ENCODE measurements at places on chromosomes 16 and 17.

DNA sequence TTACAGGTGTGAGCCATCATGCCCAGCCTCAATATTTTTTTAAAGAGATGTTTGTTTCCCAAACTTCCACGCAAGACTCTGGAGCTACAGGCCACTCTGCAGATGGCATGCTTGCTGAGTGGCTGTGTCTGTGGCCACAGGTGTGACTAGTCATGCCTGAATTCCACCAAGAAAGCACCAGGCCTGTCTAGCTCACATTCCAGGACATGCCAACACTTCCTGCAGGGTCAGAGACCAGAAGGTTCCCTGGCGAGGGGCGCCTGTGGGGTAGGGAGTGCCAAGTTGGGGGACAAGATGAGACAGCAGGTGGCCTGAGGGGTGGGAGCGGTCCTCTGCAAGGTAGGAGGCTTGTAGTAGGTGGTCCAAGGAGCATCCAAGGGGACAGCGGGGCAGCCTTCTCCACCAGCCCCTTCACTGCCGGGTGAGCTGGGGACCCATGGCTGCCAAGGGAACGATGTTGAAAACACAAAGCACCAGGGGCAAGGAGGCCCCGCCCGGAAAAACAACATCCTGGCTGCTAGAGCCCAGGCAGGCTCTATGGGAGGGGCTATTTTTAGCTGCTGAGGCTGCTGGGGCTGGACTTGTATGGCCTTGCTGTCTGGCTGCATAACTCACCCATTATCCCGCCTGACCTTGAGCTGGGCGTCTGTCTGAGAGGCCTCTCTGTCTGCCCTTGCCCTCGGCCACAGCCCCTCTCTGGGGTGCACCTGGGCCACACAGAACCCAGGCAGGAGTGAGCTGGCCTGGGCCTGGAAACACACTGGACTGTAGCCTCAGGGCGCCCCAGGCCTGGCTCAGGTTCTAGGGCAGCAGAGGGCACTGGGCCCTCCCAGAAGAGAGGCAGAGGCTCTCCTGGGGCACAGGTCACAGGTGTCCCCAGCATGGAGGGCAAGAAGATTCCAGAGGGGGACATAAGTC lies 5.7 kb downstream of the TRIM47 start:
- peak; percentile 66 for DNase-seq

DNA sequence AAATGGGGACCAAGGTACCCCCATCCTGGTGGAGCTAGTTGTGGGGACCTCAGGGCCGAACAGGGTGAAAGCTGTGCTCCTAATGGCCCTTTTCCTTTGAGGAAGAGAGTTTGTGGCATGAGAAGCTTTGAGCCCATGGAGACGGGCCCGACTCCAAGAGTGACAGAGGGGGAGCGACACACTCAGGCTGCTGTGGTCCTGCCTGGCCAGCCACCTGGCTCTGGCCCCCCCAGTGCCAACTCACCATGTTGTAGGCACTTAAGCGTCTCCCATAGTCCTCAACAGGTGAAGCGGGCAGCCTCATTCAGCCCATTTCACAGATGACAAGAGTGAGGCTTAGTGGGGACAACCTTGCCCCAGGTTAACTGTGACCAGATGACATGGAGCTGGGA lies 1.6 kb downstream of the IL21R start:
- DNase-seq = no peak

GRCh38 chr16:87808108-87808507 lies 42.3 kb upstream of the KLHDC4 start:
- DNase-seq = no peak

DNA sequence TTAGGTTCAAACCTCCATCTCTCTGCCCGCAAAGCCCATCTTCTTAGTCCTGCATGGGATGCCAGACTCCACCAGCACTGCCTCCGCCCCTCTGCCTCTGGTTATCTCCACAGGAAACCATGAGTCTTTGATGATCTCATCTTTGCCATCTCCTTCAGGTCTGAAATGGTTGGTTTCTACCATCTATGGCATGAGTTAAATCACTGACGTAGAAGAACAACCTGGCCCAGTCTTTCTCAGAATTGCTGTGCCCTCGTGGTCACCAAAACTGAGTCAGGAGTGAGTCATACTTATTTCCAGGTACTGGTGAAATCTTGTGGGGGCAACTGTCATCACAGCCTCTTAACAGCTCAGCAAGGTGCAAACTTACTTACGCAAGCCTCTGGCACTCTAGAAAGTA lies 468.7 kb upstream of the C16orf82 start:
- DNase-seq = peak; percentile 66

GRCh38 chr16:19139436-19140091 lies 25.8 kb downstream of the ITPRIPL2 start:
- DNase-seq = no peak

DNA sequence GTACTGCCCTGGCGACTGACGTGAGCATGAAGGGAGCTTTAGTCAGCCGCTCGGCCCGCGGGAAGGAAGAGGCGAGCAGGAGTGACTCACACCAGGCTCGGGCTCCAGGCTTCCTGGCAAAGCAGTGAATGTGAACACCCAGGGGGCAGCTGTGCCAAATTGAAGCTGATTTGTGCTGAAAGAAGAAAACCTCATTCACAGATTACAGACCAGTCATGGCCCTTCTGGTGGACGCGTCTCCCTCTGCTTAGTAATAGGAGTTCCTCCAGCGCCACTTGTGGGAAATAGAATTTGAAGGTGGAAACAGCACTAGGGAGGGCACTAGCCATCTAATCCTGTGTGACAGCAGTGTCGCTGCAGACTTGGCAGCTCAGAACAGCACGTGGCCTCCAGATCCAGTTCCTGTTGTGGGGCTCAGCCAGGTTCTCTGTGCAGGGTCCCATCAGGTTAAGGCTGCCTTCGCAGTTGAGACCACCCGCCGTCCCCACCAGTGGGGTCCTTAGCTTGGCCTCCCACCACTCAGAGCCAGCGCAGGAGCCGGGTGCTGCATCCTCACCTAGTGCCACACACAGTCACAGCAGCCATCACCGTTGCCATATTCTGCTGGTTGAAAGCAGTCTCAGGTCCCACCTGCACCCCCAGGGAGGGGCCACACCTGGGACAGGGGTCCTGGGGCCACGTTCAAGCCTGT lies 164.5 kb upstream of the CHMP6 start:
- DNase-seq = no peak

DNA sequence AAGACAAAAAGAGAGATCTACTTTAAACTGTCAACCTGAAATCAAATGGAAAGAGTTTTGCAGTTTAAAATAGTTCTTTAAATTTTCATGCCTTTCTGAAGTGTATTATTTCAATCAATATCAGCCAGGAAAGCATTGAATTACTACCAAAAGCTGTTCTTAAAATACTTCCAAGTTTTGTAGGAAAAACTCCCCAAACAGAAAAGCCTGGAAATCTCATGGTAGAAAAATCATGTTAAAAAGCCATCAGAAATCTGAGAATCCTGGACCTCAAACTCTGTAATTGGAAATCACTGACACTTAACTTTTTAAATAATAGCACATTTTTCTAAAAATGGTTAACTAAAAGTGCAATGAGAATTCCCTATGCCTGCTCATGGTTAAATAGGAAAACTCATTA lies 63.3 kb upstream of the CNTNAP4 start:
- no peak for DNase-seq
